ENCODE measurements at places on chromosomes 1 and 21. TPM values are rescaled to one million over a fixed set of nuclear protein-coding genes. Genes with fewer than 3 reads are reported as not detected.

GRCh38 chr1:156691191-156691590 lies 14.0 kb upstream of the NES start:
- DNase-seq: no peak

- DNase-seq: no peak
Observed at GRCh38 chr1:177354247-177354646, 183.5 kb downstream of the BRINP2 start.

- no peak for DNase-seq
Observed at GRCh38 chr1:19559641-19560040, 74.3 kb upstream of the CAPZB start.

KLHDC8A gene
- not detected for polyA plus RNA-seq

Measured in heart left ventricle (tissue), 16 donors.